ENCODE measurements at places on chromosomes 5 and 9.

DNA sequence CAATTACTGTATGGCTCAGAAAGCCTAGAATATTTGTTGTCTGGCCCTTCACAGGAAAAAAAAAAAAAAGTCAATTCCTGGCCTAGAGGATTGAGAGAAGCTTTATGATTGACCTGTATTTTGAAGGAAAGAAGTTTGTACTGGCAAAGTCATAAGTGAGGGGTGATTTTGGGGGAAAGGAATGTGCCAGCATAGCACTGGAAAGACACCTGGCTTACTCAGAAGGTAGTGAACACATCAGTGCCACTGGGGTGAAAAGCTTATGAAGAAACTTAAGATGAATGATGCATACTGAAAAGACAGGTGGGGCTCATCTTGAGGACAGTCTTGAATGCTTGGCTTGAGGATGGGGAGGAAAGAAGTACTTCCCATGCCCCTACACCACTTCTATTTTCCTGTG is 127.9 kb upstream of the RASA1 start:
- no peak for DNase-seq

DNA sequence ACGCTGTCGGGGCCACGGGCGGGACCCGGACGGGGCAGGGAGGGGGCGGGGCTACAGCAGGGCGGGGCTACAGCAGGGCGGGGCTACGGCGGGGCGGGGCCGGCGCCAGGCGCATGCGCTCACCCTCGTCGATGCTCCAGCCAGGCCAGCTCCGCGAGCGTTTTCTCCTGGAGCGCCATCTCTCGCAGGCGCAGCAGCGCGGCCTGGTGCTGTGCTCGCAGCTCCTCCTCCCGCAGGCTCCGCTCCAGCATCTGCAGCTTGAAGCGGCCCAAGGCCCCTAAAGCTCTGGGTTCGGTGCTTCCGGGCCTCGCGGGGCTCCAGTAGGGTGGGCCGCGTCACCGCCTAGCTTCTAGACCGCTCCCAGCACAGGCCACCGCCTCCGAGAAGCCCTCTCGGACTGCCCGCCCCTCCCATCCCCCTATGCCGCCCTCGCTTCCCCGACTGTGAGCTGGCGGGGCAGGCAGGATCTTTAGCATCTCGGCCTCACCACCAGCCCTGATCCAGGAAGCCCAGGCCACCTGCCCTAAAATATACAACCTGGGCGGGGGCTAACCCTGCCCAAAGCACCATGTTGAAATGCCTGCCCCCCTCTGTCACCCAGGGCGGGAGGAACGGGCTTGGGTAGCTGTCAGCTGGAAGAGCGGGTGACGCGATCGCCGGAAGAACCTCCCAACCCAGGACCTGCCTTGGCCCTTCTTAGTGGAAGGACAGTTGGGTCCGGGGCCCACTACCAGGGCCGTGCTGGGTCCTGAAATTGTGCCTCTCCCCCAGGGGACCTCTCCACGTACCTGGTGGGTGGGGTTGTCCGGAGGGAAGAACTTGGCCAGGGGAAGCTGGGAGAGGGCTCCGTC is 21.9 kb upstream of the QSOX2 start:
- DNase-seq, result no peak

DNA sequence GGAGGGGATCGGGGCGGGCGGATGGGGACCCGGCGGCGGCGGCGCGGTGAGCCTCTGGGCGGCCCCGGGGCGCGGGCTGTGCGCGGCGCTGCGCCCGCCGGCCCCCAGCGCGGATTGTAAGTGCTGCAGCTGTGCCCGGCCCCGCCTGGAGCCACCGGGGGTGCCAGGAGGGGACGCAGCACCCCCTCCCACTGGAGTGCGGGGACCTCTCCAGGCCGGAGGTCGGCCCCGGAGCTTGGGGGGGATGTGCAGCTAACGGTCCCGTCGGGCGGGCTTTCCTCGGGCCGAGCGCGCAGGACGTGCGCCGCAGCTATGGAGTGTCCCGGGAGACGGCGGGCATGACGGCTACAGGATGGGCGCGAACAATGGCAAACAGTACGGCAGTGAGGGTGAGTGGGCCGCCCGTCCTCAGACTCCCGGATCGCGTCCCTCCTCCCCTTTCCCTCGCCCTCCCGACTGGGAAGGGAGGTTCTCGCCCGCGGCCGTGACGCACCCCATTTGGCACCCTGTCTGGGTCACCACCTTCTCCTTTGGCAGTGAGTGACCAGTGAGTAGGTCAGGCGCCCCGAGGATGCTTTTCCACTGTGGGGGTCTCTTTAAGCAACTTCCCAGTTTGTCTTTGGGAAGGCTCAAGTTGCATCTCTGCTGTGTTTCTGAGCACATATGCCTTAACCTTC is 483 bp downstream of the FBXL7 start:
- DNase-seq, result no peak

- no peak for DNase-seq
Observed at GRCh38 chr9:120099065-120099464, 480.9 kb downstream of the CDK5RAP2 start.

- DNase-seq, result no peak
Observed at GRCh38 chr5:159048298-159048697, 51.4 kb downstream of the EBF1 start.

- DNase-seq, result no peak
Observed at GRCh38 chr5:29518176-29518575, 1675.3 kb upstream of the CDH6 start.

GRCh38 chr9:3480353-3480655 is 45.5 kb downstream of the RFX3 start:
- no peak for DNase-seq

DNA sequence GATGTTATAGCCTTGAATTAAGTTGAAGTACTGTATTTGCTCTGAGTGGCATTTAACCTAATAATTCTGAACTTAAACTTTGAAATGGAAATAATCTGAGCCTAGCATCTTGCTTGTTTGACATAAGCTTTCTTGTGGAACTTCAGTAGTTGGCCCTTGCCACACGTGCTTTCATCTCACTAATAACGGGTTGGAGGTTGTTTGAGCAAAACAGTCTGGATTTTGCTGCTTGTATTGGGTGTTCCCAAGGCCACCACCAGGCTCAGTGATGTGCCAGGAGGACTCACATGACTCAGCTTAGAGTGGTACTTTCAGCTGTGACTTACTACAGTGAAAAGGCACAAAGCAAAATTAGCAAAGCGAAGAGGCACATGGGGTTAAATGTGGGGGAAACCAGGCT is 35.7 kb downstream of the SECISBP2 start:
- no peak for DNase-seq

DNA sequence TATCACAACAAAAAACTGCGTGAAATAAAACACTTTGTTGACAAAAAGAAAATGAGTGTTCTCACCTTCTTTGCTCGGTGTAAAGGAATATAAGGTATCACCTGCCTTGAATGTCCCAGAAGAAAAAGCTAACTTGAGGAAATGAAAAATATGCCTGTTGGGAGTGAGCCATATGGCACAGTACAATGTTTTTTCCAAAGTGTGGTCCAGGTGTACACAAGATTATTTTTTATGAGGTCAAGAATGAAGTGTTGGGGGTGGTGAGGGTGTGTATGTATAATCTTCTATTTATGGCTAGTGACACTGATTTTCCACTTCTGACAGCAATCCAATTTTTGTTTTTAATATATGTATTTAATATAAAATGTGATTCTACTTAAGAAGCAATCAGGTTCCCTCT is 134.4 kb downstream of the RFX3 start:
- DNase-seq, result no peak

GRCh38 chr9:96674906-96675538 is 19.9 kb upstream of the PRXL2C start:
- DNase-seq, result no peak

DNA sequence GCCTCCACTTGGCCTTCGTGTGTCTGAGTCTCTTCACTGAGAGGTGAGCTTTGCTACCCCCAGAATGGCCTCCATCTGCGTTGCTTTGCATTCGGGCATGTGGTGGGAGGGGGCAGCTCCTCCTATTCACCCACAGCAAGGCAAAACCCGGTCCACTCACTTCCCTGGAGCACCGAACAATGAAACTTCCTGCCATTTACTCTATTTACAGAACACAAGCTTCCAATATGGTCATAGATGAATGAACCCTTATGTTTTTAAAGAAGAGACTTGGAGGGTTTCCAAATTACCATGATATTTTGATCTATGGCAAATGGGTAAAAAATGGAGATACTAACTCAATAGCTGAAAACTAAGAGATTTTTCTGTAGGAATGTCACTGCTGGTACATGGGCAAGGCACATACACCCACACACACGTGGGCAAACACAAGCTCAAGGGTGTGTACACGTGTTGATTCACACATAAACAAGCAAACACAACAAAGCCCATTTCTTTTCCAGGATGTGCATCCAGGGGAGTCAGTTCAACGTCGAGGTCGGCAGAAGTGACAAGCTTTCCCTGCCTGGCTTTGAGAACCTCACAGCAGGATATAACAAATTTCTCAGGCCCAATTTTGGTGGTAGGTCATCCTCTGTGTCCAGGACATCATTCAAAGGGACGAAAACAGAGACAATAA is 5.2 kb downstream of the GABRP start:
- no peak for DNase-seq

GRCh38 chr5:107666051-107666655 is 4.6 kb downstream of the EFNA5 start:
- DNase-seq, result no peak

GRCh38 chr5:66232706-66233445 is 88.8 kb downstream of the SREK1 start:
- no peak for DNase-seq

DNA sequence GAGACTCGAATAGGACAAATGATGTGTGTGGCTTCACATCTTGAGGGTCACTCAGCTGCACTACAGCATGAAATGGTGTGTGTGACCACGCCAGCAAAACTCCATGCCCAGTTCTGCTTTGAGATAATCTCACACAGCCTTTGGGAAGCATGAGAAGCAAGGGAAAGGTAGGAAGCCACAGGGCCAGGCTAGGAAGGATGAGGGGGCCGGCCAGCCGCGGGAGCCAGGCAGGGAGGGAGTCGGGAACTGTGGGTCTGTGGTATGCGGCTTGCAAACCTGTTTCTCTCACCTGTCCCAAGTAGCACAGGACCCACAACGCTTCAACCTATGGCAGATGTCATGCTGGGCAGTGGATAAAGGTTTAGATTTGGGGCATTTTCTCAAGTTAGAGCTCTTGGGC is 142.0 kb downstream of the HSPA4 start:
- DNase-seq, result no peak

DNA sequence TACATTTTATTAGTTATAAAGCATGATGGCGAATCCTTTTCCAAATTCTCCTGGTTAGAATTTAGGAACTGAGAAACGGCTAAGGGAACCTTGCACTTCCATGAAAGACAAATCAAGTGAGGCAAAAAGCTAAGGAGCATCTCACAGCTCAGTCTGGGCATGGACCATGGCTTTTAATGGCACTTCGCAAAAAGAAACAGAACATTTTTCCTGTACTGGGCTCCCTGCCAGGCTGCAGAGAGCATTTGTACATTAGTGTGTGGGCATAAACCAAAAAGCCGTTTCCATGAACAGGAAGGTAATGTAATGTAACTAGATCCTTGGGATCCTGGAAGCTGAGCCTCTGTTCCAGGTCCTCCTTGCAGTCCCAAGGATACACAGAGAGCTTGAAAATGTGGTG is 354.2 kb downstream of the MRPS30 start:
- no peak for DNase-seq

DNA sequence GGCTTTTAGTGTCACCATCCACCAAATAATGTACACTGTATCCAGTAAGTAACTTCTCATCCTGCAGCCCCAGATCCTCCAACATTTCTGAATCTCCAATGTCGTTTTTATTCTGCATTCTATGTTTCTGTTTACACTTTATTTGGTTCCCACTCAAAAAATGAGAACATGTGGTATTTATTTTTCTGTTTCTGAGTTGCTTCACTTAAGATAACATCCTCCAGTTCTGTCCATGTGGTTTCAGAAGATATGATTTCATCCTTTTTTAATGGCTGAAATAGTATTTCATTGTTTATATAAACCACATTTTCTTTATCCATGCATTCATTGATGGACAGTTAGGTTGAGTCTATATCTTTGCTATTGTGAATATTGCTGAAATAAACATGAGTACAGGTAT is 677.3 kb upstream of the FTMT start:
- DNase-seq, result no peak

GRCh38 chr9:14096258-14096922 is 217.6 kb downstream of the NFIB start:
- DNase-seq, result no peak

GRCh38 chr5:142278627-142279026 is 46.2 kb downstream of the SPRY4 start:
- DNase-seq, result no peak

DNA sequence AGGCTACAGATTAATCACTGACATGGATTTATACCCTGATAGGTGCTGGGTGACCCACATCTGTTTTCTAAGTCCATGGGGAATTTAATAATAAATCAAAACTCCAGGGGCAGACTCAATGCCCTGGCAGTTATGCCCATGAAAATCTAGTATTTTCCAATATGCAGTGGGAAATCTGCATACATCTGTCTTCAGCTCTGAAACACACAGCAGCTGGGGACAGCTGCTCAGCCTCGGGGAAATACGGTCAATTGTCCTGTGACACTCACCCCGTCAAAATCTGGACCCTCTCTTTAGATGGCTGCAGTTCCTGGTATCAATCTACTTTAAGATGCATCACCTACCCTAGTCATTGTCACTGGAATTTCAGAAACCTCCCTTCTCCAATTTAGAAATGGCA is 12.7 kb upstream of the C1QTNF3 start:
- no peak for DNase-seq

GRCh38 chr5:66596636-66597182 is 516 bp downstream of the MAST4 start:
- no peak for DNase-seq

DNA sequence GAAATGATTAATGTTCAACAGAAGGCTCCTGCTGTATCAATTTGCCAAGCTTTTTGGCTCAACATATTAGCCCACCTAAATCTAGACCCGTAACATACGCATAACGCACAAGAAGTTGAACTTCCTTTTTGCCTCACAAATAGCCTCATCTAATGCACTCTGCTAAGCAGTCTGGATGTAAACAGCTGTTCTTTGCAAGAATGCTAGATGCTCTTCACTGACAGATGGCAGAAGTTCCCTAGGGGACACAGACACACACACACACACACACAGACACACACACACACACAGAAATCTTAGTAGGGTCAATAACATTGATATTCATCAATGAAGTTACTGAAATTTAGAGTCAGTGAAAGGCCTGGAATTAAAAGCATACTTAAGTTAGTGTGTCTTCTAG is 13.2 kb upstream of the PCA3 start:
- no peak for DNase-seq

GRCh38 chr5:127697894-127698600 is 5.1 kb upstream of the CCDC192 start:
- DNase-seq, result no peak

- DNase-seq, result no peak
Observed at GRCh38 chr9:84466580-84467285, 126.2 kb upstream of the SLC28A3 start.

- no peak for DNase-seq
Observed at GRCh38 chr5:76483433-76483832, 80.3 kb downstream of the IQGAP2 start.

- no peak for DNase-seq
Observed at GRCh38 chr9:71608825-71609447, 159.4 kb downstream of the CEMIP2 start.

- no peak for DNase-seq
Observed at GRCh38 chr5:83244516-83244915, 167.2 kb downstream of the XRCC4 start.

Data from cerebellar nuclear complex (tissue), 1 donor.